DND-41 (cell line): ENCODE measurements at places on chromosomes 3 and 15.

- DNase-seq = no peak
Measured at GRCh38 chr3:98817547-98818041, 54.5 kb downstream of the ST3GAL6 start.

DNA sequence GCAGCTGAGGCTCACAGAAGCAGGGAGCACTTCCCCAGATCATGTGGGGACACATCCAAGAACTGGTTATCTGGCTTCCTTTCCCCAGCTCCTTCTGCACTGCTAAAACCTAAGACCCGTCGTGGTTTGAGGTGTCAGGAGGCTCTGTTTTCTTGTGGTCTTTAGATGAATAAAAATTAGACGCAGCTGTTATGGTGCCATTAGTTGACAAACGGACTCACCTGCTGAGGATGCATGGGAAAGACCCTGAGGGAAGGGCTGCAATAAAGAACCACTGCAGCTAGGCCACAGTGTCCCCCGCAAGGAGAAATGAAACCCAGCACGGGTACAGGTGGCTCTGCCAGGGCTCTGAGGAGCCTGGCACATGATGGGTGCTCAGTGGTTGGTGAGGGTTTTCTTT, 99.4 kb downstream of the IQSEC1 start:
- peak; percentile 59 for DNase-seq

DNA sequence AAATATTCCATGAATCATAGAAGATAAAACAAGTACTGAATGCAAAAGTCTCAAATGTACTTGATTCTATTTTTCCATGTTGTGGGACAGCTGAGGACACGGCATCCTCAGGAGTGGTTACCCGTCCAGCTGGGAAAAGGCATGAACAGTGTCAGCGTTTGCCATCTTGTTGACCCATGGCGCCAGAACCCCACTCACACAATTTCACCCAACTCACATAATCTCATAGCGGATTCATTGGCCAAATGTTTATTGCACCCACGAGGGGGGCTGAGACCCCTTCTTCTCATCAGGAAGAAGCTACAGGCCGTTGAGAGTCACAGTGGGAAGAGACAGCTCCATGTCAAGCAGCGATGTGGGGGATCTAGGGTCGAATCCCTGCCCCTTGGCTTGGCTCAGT, 72.9 kb downstream of the OCA2 start:
- DNase-seq = no peak

DNA sequence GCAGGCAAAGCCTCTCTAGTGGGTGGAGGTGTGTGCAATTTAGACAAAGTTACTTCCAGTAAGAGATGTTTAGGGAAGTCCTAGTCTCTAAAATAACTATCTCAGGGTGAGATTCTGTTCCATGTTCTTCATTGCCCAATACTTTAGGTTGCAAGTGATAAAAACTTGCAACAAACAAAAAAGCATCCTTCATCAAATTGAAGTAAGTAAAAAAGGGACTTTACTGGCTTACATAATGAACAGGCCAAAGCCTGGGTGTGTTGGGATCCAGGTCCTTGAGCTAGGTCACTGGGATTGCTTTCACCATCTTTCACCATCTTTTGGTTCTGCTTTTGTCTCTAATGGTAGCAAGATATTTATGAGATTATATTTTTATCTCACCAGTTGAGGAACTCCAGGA, 38.3 kb downstream of the CX3CR1 start:
- DNase-seq = no peak

DNA sequence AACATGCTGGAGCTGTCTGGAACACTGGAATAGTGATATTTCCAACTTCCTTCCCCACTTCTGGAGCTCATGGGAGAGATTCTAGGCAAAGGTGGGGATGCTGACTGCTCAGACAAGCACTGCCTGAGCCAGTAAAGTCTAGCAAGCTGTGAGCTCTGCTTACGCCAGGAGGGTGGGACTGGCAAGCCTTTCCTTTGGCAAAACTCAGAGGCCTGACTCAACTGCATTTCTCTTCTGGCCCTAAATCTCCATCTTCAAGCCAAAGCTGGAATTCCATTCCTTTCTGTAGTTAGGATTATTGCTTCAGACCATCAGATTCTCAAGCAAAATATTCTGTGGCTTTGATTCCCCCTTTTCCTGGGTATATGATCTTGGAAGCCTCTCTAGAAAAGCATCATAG, 20.3 kb upstream of the EPB42 start:
- no peak for DNase-seq

GRCh38 chr3:189214651-189215050, 42.9 kb downstream of the TPRG1 start:
- DNase-seq = no peak

GRCh38 chr15:83943849-83944404, 290.0 kb downstream of the ADAMTSL3 start:
- DNase-seq = no peak

DNA sequence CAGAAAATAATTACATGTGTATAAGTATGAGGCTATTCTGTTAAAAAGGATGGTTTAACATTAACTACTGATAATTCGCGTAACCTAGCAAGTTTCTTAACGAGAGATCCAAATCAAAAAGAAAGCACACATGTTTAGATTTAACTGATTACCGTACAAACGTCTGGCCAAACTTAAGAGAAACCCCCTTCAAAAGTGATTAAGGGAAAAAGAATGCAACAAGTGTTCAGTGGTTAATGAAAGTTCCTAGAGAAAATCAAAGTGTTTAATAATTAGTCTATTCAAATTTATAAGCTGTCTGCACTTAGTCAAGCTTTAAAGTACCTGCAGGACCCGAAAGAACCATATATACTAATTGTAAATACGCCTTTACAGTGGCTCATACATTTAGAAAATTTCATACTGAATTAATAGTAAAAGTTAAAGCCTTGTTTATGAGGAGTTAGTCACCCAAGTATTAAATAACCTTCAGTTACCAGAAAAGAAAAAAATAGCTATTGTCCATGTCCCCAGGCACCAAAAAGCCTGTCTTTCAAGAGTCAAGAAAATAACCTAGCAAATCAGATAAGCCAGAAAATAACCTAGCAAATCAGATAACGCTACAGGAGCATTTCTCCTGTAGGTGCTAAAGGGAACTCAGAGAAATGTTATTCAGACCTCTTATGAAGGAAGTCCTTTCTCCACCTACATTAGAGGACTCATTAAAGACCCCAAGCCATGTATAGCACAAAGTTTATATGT, 34.6 kb downstream of the ZNF589 start:
- DNase-seq = no peak

GRCh38 chr3:179750720-179751328, 98.0 kb downstream of the USP13 start:
- peak; percentile 37 for DNase-seq

DNA sequence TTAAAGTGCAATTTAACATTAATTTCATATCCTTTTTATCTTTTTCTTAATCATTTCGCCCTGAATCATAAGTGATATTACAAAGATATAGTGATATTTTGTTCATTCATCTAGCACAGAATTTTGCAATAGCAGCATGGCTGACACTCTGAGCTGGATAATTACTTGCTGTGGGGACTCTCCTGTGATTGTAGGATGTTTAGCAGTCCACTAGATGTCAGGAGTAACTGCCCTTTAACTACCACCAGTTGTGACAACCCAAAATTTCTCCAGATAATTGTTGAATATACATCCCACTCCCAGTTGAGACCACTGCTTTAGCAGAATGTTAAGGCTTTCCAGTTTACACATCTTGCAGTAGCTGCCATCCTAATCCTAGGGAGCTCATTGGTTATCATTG, 196.8 kb upstream of the MBNL1 start:
- no peak for DNase-seq

DNA sequence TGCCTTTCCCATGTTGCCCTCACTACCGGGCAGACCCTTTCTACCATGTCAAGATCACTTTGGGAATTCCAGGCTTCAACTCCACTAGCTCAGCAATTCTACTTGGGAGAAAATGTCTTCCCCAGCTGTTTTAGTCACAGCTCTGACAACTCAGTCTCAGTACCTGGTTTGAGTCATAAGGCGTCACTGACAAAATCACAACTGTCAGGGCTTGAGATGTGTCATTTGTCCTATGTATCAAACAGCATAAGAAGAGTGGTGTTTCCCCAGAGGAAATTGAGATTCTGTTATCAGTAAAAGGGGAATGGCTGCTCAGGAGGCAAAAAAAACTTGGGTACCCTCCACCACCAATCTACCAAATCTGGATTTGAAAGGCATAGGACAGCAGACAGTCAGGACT, 594.9 kb upstream of the SUCLG2 start:
- DNase-seq = no peak

DNA sequence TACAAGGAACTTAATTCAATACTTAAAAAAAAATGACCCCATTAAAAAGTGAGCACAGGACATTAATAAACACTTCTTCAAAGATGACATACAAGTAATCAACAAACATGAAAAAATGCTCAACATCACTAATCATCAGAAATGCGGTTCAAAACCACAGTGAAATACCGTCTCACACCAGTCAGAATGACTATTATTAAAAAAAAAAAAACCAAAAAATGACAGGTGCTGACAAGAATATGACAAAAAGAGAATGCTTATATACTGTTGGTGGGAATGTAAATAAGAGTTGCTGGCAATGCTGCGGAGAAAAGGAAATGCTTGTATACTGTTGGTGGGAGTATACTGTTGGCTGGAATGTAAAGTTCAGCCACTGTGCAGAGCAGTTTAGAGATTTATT, 358.3 kb upstream of the CBLB start:
- DNase-seq = no peak

- no peak for DNase-seq
Measured at GRCh38 chr15:35698966-35699575, 153.1 kb upstream of the DPH6 start.

- no peak for DNase-seq
Measured at GRCh38 chr15:41874736-41875135, 19.1 kb downstream of the SPTBN5 start.

DNA sequence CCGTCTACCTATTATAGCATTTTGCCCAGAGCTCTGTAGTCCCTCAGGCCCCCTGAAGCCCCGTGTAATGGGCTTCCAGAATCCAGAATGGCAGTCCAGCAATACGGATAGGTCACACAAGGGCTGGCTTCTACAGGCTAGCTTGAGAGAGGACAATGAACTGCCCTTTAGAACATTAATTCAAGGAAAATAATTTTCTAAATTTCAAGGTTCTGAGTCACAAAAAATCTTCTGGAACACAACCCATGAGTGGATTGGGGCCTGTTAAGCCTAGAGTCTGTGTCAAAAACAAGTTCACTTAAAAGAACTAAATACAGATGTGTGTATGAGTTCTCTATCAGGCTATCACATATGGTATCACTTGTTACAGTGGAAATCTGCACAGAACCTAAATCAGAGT, 28.8 kb downstream of the DCP1A start:
- no peak for DNase-seq

GRCh38 chr3:15501126-15501525, 20.4 kb downstream of the COLQ start:
- DNase-seq = no peak

DNA sequence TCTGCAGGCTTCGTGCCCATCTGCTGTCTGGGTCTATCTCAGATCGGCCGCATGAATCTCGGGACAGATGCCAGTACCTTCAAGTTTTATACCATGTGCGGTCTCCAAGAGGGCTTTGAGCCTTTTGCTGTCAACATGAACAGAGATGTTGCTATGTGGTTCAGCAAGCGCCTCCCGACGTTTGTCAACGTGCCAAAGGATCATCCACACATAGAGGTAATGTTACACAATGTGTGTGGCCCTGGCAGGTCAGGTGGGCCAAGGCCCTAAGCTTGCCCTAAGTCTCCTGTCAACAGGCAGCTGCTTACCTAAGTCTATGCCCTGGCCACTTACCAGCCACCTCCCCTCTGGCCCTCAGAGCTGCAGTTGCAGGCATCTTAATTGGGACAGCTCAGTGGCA, 324.0 kb upstream of the CHRM5 start:
- no peak for DNase-seq

DNA sequence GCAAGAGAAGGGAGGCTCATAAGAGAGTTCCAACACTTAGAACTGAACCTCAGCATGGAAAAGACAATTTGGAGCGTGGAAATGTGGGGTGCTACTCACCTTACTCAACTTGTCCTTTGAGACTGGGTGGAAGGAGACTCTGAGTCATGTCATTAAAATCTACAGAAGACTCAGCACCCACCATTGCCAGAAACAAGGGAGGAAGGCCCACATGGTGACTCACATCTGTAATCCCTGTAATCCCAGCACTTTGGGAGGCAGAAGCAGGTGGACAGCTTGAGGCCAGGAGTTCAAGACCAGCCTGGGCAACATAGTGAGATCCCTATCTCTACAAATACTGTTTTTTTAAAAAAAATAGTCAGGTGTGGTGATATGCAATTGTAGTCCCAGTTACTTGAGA, 161.9 kb upstream of the UBE3A start:
- DNase-seq = no peak

DNA sequence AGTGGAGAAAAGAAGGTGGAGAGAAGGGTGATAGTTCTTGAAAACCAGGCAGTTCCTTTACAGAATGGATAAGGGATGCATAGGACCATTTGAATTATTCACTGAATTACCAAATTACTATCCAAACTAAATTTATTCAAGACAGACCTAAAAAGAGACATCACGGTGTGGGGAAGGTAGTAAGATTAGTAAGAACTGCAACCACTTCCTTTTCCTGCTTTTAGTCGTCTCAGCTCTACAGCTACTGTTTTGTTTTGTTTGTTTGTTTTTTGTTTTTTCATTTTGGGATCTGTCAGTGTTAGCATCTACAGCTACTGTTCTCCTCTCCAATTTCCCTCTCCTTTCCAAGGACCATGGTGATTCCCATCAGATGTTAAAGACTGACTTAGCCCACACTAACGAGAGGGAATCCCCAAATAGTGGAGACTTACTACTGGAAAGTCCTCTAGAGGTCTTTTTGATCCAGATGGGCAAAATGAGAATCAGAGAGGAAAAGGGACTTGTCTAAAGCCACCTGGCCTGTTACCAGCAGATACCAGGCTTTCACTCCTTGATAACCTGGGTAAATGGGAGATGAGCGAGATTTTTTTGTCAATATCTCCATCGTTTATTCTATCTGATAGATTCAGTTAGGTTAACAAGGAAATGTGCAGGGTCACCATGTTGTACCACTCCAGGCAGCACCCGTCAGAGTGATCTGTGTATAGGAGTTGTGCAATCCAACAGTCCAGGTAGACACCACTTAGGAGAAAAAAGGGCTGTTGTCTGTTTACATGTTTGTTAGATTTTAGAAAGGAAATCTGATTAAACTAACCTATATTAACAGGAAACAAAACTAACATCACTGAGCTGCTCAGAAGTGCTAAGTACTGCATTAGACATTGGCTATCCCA, 6.0 kb downstream of the HCLS1 start:
- DNase-seq = no peak

GRCh38 chr3:16430717-16431630, 82.5 kb downstream of the RFTN1 start:
- peak; percentile 23 for DNase-seq

- DNase-seq = no peak
Measured at GRCh38 chr3:145752576-145752975, 408.4 kb downstream of the PLOD2 start.

GRCh38 chr3:20930034-20930433, 744.0 kb upstream of the SGO1 start:
- no peak for DNase-seq

- no peak for DNase-seq
Measured at GRCh38 chr3:147458995-147459704, 50.0 kb downstream of the ZIC1 start.

- no peak for DNase-seq
Measured at GRCh38 chr3:196111939-196112386, 30.1 kb upstream of the TFRC start.

- DNase-seq = no peak
Measured at GRCh38 chr3:43017004-43017403, 37.9 kb downstream of the GASK1A start.
